ENCODE measurements at places on chromosomes 11 and 22.
A peak's percentile ranks its signal among the peaks of the same experiment; 100 is the strongest.

- no peak for DNase-seq
These were observed 72.9 kb downstream of the LARGE2 start for GRCh38 chr11:45995342-45995734.

GRCh38 chr11:27754035-27755017 lies 54.1 kb upstream of the BDNF start:
- peak; percentile 25 for DNase-seq

- DNase-seq: no peak
These were observed 104.6 kb upstream of the HSD17B12 start for GRCh38 chr11:43575913-43576310.

- no peak for DNase-seq
These were observed 10.4 kb upstream of the MALAT1 start for GRCh38 chr11:65488273-65489034.

GRCh38 chr11:88480223-88480622 lies 142.7 kb upstream of the CTSC start:
- peak; percentile 55 for DNase-seq

DNA sequence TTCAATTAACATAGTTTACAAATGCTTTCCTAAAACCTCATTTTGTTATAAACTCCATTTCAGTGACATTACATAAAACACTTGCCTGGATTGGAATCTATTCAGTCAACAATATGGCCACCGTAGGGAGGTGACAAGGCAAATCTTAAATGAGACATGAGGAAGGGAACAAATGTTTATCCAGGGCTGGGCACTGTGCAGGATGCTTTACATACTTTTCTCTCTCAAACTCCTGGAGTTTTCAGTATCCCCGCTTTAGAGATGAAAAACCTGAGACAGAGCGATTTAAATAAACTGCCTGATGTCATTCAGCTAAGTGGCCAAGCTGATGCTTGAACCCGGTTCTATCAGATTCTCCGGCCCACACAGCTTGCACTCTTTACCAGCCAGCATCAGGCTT lies 259.9 kb downstream of the CADM1 start:
- no peak for DNase-seq

- DNase-seq: no peak
These were observed 227.8 kb downstream of the BRD1 start for GRCh38 chr22:49599691-49600455.

DNA sequence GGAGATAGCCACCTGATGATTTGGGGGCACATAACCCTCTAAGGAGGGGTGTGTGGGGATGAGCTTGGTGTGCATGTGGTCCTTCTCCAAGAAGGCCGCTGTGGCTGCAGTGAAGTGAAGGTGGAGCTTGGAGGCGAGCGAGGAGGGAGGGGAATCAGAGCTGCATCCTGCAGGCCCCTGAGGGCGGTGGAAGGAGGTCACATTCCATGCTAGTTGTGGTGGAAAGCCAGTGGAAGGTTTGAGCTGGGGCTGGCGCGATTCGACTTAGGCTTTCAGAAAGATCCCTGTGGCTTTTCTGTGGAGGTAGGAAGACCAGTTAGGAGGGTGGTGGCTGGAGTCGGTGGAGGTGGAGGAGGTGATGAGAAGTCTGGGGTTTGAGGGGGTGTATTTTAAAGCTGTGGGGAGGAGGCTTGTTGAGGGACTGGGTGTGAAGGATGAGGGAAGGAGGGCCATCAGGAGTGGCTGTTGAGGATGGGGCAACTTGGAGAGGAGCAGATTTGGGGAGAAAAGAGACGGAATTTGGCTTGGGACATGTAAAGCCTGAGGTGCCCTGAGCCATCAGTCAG lies 62.0 kb downstream of the TBC1D22A start:
- no peak for DNase-seq

DNA sequence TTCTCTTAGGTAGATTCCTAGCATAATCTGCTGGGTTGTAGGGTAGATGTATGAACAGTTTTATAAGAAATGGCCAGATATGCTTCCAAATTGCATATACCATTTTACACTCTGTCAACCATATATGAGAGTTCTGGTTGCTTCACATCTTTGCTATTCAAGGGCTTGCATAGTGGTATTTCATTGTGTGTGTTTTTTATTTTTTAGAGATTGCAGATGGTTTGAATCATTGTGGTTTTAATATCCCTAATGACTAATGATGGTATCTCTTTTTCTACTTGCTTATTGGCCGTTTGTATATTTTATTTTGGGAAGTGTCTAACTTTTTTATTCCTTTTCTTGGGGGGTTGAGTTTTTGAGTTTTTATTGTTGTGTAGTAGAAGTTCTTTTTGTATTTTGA lies 26.9 kb downstream of the RNF214 start:
- DNase-seq: no peak

DNA sequence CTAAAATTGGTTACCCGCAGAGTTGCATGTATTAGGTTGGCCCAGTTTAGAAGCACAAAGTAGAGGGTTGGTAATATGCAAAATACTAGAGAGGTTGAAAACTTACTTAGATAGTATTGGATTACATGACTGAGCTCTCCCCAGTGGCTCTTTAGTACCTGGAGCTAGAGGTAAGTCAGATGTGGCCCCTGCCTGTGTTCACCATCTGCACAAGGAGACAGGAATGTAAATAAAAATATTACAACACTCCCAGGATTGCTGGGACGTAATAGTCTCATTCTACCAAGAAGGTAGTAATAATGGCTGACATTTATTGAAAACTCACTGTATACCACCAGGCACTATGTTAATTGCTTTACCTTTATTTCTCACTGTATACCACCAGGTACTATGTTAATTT lies 129.6 kb downstream of the SLC17A6 start:
- DNase-seq: no peak

GRCh38 chr22:44405661-44406060 lies 92.4 kb downstream of the RTL6 start:
- no peak for DNase-seq

DNA sequence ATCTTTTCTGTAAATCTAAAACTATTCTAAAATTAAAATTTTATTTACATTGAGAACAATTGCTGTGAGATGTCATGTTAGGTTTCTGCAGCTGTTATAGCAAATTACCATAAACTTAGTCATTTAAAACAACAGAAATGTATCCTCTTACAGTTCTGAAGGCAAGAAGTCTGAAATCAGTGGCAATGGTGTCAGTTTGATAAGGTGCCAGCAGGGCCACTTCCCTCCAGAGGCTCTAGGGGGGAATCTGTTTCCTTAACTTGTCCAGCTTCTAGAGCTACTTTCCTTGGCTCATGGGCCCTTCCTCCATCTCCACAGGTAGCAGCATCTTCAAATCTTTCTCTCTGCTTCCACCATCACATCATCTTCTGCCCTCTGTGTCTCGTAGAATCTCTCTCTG lies 23.0 kb downstream of the MOGAT2 start:
- no peak for DNase-seq

- DNase-seq: no peak
These were observed 27.8 kb downstream of the PIK3C2A start for GRCh38 chr11:17179970-17180369.

- no peak for DNase-seq
These were observed 4.2 kb downstream of the SLC25A1 start for GRCh38 chr22:19174106-19175025.

GRCh38 chr22:49535126-49535525 lies 292.5 kb downstream of the BRD1 start:
- DNase-seq: no peak

- no peak for DNase-seq
These were observed 54.6 kb downstream of the POLD3 start for GRCh38 chr11:74646954-74647353.

- DNase-seq: no peak
These were observed 1.3 kb upstream of the KDM2A start for GRCh38 chr11:67117672-67118180.

- no peak for DNase-seq
These were observed 560.0 kb downstream of the TMEM135 start for GRCh38 chr11:87597725-87598124.

GRCh38 chr11:9893474-9893873 lies 229.6 kb downstream of the SWAP70 start:
- no peak for DNase-seq

DNA sequence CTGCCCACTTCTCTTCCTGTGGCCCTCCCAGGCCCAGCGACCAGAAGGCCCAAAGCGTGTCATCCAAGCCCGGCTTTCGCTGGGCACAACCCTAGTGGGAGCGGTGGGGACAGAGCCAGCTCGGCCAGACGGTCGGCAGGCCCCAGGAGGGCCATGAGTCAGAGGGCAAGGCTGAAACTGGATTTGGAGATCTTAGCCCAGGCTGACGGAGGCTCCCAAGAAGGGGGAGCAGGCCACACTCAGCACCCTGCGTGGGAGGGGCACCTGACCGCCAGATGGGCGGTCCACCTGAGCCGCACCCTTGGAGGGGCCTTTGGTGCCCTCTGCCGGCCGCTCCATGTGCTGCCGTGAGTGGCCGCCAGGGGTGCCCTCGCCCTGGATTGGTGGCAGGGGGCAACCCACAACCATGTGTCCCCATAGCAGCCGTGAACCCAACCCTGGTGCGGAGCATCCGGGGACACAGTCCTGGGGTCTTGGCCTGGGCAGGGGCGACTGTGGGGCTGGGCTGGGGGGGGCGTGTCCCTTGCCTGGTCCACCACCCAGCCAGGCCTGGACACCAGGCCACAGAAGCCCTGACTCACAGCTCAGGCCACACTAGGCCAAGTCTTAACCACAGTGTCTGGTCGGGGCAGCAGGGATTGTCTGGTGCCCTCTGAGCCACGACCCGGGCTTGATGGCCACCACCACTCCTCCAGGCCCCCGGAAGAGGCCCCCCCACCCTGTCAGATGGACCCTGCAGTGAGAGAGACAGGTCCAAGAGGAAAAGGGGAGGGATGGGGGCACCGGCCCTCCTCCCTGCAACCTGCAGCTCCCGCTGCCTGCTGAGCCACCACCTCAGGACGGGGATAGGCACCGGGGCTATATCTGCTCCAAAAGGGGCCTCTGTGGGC lies 19.2 kb upstream of the TALDO1 start:
- no peak for DNase-seq

Measured in left renal pelvis (tissue), 4 donors.